ENCODE measurements at places on chromosomes 16 and 17.

GRCh38 chr16:88337021-88337420 lies 45.7 kb upstream of the ZNF469 start:
- DNase-seq = no peak

GRCh38 chr17:74055508-74056160 lies 147.8 kb upstream of the RPL38 start:
- DNase-seq = no peak

GRCh38 chr17:68577497-68577821 lies 23.7 kb downstream of the FAM20A start:
- DNase-seq = no peak

- no peak for DNase-seq
Observed at GRCh38 chr17:82820278-82821251, 19.3 kb downstream of the ZNF750 start.

DNA sequence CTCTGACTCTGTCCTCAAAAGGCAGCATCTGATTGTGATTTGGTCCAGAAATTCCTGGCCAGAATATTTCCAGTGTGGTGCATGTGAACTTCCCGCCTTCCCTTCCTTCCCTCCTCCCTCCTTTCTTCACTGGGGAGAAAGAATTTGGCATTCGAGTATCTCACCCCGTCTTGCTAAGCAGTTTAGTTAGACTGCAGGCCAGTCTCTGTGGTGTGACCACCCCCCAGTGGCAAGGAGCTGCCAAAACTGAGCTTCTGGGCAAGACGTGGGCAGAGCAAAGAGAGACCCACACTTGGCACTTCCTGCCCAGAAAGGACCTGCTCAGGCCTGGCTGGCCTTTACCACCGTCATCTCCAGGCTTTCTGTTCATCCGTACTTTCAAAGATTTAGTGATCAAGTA lies 36.4 kb downstream of the SNX20 start:
- peak; percentile 59 for DNase-seq

DNA sequence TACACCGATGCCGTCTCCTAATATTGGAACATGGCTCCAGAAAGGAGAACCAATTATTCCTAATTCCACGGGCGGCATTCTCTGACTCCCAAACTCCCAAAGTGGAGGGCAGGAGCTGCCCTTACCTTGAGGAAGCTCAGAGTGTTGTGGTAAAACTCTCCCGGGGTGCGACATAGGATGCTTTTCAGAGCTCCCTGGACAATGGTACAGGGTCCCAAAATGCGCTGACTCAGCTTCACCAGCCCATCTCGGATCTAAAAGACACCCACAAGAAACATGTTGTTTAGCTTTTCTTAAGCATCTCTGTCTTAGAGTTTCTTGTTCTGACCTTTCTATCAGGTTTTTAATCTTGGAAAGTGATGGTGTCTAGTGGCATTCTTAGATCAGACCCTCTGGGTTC lies 6.7 kb downstream of the TAT start:
- DNase-seq = no peak

GRCh38 chr17:146983-147761 lies 9.8 kb downstream of the SCGB1C2 start:
- peak; percentile 4 for DNase-seq

DNA sequence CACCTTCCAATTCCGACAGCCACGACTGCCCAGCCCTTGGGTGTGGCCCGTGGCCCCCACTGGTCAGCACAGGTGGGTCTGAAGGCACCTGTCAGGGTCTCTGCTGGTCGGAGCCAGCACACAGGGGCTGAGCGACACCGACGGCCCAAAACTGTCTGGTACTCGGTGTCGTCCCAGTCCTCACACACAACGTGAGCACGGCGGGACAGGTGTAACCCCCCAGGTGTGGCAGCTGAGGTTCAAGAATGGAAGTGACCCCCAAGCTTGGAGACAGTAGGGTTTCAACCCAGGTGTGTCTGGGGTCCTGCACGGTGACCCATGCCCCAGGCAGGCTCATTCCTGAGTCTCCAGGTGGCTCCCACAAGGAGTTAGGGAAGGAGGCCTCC lies 1.0 kb downstream of the GALNS start:
- no peak for DNase-seq

- DNase-seq = no peak
Observed at GRCh38 chr16:11554053-11554452, 32.7 kb downstream of the LITAF start.

DNA sequence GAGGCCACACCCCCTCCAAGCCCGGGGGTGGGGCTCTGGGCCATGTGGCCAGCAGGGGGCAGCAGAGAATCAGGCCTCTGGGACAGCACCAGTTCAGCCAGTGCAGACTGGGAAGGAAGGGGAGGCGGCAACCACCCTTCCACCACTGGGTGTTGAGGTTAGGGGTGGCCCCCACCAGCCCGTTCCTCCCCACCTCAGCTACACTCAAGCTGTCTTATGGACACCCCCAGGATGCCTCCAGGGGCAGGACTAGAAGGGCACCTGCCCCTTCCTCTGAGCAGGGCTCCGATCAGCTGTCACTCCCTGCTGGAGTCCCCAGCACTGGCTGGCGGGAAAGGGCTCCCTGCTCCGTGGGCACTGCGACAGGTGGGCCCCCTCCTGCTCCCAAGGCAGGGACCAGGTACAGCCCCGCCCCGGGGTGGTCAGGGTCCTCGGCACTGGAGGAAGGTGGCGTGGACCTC lies 21.8 kb downstream of the KATNB1 start:
- DNase-seq = peak; percentile 93

GRCh38 chr16:11586856-11587642 lies at the start of gene LITAF:
Gene LITAF (minus strand): TSS chr16:11586919. CDS start chr16:11556730, 30,189 bp downstream.
- peak; percentile 76 for DNase-seq

DNA sequence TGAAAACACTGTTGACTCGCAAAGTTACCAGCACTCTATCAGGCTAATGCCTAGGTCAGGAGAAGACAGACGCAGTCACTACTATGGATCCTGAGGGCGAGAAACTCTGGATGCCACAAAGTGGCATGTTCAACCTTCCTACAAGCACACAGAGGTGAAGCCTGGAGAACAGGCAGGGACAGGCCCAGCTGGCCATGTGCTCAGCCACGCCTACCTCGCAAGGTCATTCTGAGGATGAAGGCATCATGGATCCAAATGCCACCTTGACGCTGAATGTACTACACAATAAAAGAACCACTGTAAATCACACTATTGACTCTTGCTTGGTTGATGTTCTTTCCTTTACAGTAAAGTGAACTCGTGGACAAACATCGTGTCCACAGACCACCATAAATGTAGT lies 85.8 kb downstream of the ANKRD11 start:
- DNase-seq = no peak

- peak; percentile 91 for DNase-seq
Observed at GRCh38 chr17:40095944-40096791, 4.2 kb downstream of the NR1D1 start.

- no peak for DNase-seq
Observed at GRCh38 chr17:68674029-68674925, 73.1 kb upstream of the FAM20A start.

DNA sequence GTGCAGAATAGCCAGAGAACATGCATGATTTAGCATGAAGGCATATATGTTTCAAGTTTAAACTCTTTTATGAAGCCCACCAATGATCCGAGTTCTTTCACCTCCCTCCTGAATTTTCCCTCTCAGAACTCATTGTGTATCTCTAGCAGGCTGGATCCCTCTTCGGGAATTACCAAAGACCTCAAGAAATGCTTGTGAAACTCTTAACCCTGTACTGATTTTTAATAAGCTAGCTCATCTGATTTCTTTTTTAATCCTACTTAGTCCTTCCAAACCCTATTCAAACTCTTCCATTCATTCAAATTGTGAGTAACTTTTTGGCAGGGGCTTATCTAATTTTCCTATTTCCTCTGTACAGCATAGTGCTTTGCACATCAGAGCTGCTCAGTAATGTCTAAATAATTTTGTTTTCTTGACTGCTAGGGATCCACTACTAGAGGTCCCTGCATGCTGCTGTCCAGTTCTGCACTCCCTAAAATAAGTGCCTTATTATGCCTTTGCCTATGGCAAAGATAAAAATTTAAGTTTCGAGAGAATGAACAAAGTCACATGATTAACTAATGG lies 723.8 kb downstream of the CDH11 start:
- DNase-seq = no peak

Measured in activated CD4-positive, alpha-beta memory T cell treated with anti-CD3 and anti-CD28 coated beads for 36 hours (primary cell).